Neural progenitor cell (in vitro differentiated cells): ENCODE measurements at places on chromosomes 6 and 20. TPM values are rescaled to one million over a fixed set of nuclear protein-coding genes. Genes with fewer than 3 reads are reported as not detected.

ULBP3 gene
- 3.9 and 7.1 TPM in 2 replicates for total RNA-seq

PACRG gene
- 0.30 and 0.37 TPM in 2 replicates for total RNA-seq

GSTA1 gene
- total RNA-seq: not detected in 2 replicates

ABT1 gene
- 13.1 and 17.3 TPM in 2 replicates for total RNA-seq

EBF4 gene
- 1.9 and 2.5 TPM in 2 replicates for total RNA-seq

SERPINB6 gene
- total RNA-seq: 13.3 and 17.4 TPM in 2 replicates

GRCh38 chr6:3743541-3743940, 8.0 kb downstream of the PXDC1 start:
- no peak overlapping the region for H3K4me3 ChIP-seq
- no peaks in the 10 kb centered on the region for H3K4me1 ChIP-seq
- no peak for DNase-seq
- H3K27ac ChIP-seq: no peak overlapping the region
- H3K27me3 ChIP-seq: peaks cover 28% of the 10 kb centered on the region
- H3K36me3 ChIP-seq: no peaks in the 10 kb centered on the region

DNA sequence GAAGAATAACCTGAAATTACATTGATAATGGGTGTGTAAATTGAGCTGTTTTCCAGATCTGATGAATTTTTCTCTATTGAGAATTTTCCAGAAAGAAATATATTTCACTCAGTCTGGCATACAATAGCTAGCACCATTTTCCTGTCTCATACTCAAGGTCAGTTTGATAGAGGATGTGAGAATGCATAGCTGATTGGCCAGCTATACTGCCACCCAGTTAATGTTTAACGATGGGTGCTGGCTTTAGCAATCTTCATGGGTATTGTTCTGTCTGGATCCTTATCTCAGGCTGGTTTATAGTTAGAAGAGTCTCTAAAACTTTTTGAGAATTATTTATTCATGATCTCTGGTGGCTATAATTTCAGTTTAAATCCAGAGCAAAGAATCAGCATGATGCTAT, 147.4 kb downstream of the HDGFL1 start:
- H3K27ac ChIP-seq: no peak overlapping the region
- no peaks in the 10 kb centered on the region for H3K27me3 ChIP-seq
- H3K36me3 ChIP-seq: no peaks in the 10 kb centered on the region
- H3K4me3 ChIP-seq: no peak overlapping the region
- no peak for DNase-seq

- peaks cover 10% of the 10 kb centered on the region for H3K4me1 ChIP-seq
- H3K36me3 ChIP-seq: no peaks in the 10 kb centered on the region
- DNase-seq: no peak
- no peaks in the 10 kb centered on the region for H3K27me3 ChIP-seq
- H3K27ac ChIP-seq: no peak overlapping the region
- H3K4me3 ChIP-seq: no peak overlapping the region
Measured at GRCh38 chr6:19028201-19028600, 641.1 kb downstream of the RNF144B start.

DNA sequence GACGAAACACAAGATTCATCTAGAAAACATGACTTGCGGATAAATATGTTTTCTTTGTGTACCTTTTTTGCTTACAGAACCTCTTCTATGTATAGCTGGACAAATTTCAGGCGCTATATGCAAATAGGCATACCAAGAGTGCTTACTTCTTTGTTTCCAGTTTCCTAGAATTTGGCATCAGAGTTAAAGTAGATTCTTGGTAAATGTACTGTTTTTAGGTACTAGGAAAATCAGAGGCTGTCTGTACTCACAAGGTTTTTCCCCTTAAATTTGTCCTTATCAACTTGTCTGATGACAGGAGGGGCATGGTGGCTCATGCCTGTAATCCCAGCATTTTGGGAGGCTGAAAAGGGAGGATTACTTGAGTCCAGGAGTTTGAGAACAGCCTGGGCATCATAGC, 124.9 kb upstream of the TMEM170B start:
- peaks cover 10% of the 10 kb centered on the region for H3K4me1 ChIP-seq
- no peak overlapping the region for H3K4me3 ChIP-seq
- H3K36me3 ChIP-seq: no peaks in the 10 kb centered on the region
- H3K27me3 ChIP-seq: no peaks in the 10 kb centered on the region
- DNase-seq: no peak

DNA sequence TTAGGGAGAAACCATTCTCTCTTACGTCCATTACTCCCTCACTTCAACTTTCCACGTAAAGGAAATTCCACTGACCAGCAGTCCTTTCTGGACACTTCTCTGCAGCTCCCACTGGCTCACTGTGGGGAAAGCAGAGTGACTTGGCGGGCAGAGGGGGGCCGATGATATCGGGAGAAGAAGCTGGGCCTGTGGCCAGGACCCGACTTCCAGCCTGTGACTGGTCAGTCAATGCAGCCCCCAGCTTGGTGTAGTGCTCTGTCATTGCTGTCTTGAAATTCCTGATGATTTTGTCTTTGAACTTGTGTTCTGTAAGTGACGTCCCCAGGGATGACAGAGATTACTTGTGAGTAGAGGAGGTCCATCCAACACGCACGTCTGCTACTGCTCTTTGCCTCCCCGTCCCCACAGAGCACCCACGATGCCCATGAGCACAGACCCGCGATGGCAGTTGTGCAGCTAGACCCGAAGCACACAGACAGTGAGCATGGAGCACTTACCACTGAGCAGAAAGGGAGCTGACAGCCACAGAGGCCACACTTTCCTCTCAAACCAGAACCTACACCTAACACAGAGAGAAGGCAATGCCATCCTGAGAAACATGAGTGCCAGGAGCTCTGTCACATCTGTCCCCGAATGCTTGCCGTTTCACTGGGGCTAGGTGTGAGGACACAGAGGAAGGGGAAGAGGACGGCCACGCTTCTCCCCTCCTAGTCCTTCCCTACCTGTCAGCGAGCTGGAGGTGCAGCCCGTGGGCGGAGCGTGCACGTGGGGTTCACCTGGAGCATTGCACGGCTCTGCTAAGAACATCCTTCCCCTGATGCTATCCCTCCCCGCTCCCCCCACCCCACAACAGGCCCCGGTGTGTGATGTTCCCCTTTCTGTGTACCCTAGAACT, 25.7 kb downstream of the DACT2 start:
- H3K4me1 ChIP-seq: no peaks in the 10 kb centered on the region
- H3K36me3 ChIP-seq: no peaks in the 10 kb centered on the region
- no peak overlapping the region for H3K27ac ChIP-seq
- peaks cover 17% of the 10 kb centered on the region for H3K27me3 ChIP-seq
- no peak for DNase-seq

GRCh38 chr6:28782113-28782673, 141.6 kb downstream of the TRIM27 start:
- DNase-seq: no peak
- peaks cover 2% of the 10 kb centered on the region for H3K4me1 ChIP-seq
- no peak overlapping the region for H3K27ac ChIP-seq
- H3K27me3 ChIP-seq: peaks cover 100% of the 10 kb centered on the region
- H3K4me3 ChIP-seq: no peak overlapping the region
- H3K36me3 ChIP-seq: no peaks in the 10 kb centered on the region

GRCh38 chr6:116929825-116930224, 52.8 kb downstream of the RFX6 start:
- DNase-seq: no peak
- H3K4me1 ChIP-seq: no peaks in the 10 kb centered on the region
- H3K27ac ChIP-seq: no peak overlapping the region
- H3K27me3 ChIP-seq: no peaks in the 10 kb centered on the region
- H3K36me3 ChIP-seq: no peaks in the 10 kb centered on the region

DNA sequence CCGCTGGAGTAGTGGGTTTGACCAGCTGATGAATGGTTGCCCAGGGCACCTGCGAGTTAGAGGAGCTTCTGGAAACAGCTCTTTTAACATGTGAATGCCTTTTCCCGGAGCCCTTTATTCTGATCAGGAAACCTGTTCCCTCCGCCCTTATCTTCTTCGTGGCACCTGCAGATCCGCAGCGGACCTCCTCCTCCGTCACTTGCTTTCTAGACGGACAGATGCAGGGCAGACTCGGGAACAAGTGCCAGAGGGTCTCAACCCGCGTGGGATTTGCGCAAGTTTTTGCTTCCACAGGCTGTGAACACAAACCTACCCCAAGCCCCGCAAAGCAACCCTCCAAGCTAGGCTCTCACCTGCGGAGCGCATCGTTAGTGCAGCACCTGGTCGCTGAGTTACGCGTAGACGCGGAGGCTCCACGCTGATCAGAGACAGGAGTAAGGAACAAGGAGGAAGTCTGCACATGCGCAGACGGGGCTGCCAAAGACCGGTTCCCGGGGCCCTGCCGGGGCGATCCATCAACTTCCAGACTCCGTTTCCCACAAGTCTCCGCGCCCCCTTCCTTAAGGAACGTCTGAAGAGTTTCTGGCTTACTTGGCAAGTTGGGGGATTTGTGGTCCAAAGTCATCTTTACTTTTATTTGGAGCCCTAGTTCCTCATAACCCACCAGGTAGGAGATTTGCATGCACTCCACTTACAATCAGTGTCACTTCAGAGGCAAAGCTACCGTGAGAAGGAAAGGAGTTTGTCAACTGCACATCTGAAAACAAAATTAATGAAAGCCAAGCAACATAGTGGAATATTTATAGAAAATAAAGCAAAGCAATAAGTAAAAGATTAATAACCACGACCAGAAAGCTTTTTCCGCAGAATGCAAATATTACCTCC, 52.7 kb upstream of the ELMO2 start:
- peaks cover 7% of the 10 kb centered on the region for H3K36me3 ChIP-seq
- H3K4me1 ChIP-seq: no peaks in the 10 kb centered on the region
- H3K4me3 ChIP-seq: peak overlapping the region; percentile 57
- no peak overlapping the region for H3K27ac ChIP-seq

GRCh38 chr6:168083514-168083885, 4.5 kb upstream of the FRMD1 start:
- DNase-seq: no peak
- H3K4me3 ChIP-seq: no peak overlapping the region
- no peaks in the 10 kb centered on the region for H3K27me3 ChIP-seq

- H3K4me3 ChIP-seq: no peak overlapping the region
- no peaks in the 10 kb centered on the region for H3K36me3 ChIP-seq
- H3K27me3 ChIP-seq: no peaks in the 10 kb centered on the region
- H3K4me1 ChIP-seq: peaks cover 7% of the 10 kb centered on the region
- H3K27ac ChIP-seq: no peak overlapping the region
Measured at GRCh38 chr6:56915832-56916231, 39.1 kb upstream of the BEND6 start.

DNA sequence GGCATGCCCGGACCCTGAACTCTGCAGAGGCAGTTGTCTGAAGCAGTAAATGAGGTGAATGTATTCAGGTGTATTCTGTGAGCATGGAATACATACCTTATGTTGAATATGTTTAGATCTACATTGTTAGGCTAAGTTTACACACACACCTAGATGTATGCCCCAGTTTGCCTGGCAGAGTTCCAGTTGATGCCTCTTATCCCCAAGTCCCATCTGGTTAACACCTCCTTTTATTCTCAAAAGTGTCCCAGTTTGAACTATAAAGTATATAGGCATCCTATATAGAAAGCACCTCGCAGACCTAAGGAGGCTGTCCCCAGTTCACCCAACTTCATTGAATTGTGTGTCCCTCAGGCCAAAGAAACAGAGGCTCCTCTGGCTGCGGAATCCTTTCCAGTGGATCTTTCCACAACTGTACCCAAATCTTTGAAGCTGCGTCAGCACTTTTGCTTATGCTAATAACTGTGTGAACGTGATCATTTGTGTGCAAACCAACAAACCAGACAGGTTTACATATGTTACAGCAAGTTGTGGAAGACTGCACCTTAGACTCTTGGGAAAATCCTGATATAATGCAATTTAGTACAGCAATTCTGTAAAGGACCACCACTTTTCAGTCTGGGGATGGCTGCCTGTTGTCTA, 4.8 kb upstream of the DHX35 start:
- H3K27me3 ChIP-seq: no peaks in the 10 kb centered on the region
- H3K36me3 ChIP-seq: peaks cover 6% of the 10 kb centered on the region
- peaks cover 3% of the 10 kb centered on the region for H3K4me1 ChIP-seq
- DNase-seq: no peak
- H3K4me3 ChIP-seq: no peak overlapping the region

- no peaks in the 10 kb centered on the region for H3K27me3 ChIP-seq
- no peak for DNase-seq
- H3K36me3 ChIP-seq: no peaks in the 10 kb centered on the region
- no peak overlapping the region for H3K27ac ChIP-seq
Measured at GRCh38 chr6:3208098-3208774, 19.2 kb downstream of the TUBB2B start.
